Osteoblast (primary cell): ENCODE measurements at places on chromosomes 7 and 10. TPM values are rescaled to one million over a fixed set of nuclear protein-coding genes. Genes with fewer than 3 reads are reported as not detected.

DNA sequence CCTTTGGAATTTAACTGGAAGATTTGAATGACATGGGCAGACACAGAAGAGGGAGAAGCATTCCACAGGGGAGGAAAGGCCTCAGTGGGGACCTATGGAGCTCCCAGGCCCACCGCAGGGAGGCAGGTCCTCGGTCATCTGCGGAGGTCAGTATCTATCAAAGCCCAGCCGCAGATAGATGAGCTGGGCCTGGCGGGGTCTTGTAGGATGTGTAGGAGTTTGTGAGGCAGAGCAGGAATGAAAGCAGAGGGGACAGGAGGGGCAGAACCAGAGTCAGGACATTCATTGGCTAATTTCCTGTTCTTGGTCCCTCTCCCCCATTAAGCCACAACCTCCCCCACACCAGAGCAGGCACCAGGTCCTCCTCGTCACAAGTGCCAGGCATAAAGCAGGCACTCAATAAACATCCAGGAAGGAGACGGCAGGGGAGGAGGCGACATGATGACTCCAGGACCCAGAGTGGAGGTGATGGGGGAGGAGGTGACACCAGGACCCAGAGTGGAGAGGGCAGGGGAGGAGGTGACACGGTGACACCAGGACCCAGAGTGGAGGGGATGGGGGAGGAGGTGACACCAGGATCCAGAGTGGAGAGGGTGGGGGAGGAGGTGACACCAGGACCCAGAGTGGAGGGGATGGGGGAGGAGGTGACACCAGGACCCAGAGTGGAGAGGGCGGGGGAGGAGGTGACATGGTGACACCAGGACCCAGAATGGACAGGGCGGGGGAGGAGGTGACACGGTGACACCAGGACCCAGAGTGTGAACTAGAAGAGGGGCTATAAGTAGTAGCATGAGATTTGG lies 83.7 kb upstream of the PDGFA start:
- no peak for DNase-seq

The XRCC2 gene
- 0.72 and 1.2 TPM in 2 replicates for total RNA-seq

GRCh38 chr10:107544706-107545520 lies 380.4 kb upstream of the SORCS1 start:
- DNase-seq, result no peak

DNA sequence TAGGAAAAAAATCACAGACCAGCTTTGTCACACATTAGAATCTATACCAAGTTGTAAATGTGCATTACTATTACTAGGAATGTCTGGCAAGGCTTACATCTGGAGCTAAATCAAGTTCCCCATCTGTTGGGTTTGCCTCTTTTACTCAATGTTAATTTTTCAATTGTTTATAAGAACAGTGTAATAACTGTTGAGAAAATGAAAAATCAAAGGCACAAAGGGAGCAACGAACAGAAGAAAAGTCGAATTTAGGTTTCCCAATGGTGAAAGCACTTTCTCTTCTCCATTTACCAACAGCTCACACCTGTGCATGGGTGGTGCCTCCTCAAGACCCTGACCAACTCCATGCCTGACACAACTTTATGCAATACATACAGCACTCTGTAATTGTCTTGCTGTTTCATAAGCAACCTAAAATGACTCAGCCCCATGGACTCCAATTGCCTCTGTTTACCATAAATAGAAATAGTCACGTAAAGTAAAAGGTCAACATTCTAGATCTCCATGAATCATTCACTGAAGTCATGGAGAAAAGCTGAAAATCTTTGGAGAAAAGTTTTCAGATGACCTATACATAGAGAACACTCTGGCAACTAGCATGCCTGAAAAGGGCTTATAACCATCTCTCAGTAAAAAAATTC lies 95.5 kb upstream of the KCNIP2 start:
- DNase-seq, result no peak

- peak; percentile 89 for DNase-seq
These were observed 31.2 kb downstream of the GRIFIN start for GRCh38 chr7:2445047-2445446.

DNA sequence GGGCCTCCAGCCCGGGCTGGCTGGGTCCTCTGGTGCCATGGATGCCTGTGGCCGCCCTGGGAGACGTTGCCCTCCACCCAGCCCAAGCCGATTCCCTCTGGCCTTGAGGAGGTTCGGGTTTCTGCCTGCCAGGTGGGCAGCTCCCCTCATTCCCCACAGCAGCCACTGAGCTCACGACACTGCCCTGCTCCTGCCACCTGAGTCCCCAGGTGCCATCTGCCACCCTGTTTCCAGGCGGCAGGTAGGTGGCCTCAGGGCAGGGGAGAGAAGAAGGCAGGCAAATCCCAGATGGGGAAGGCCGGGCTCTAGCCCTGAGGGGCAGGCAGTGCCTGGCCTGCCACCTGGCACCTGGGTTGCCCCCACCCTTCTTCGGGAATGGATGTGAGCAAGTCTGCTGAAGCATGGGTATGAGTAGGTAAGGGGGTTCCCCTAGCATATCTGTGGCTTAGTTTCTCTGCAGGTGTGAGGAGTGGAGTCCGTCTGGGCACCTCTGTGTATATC lies 92.2 kb upstream of the PPIF start:
- peak; percentile 52 for DNase-seq

DNA sequence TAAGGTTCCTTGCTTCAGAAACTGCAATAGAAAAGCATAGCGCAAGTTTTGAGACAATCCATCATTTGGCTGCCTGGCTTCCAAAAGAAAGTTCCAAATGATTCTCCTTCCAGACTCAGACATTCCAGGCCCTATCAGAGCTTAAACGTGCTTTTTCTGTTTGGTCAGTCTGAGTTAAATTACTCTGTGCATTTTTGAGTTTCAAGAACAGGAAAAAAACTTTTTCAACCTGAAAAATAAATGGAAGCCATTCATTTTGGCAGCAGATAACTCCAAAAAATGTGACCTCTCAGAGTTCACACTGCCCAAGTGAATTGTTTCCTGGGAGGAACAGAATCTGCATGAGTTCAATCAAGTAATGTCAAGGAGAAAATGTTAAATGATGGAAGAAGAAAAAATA lies 354.2 kb downstream of the CXCL12 start:
- DNase-seq, result no peak

GRCh38 chr10:101595591-101596433 lies 7.7 kb downstream of the DPCD start:
- DNase-seq, result peak; percentile 66

DNA sequence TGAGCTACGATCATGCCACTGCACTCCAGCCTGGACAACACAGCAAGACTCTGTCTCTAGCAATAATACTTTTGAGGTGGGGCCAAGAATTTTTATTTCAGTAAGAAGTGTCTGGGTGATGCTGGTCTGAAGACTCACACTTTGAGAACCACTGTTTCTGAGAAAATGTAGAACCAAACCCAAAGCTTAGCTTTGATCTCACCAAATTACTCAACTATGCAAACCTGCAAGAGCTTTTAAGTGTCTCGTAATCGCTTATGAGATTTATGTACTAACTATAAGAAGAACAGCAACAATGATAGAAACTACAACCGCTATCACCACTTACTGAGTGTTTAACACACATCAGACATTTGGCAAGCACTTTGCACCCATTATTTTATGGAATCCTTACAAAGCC lies 29.5 kb downstream of the APBB1IP start:
- DNase-seq, result no peak

The SLC26A5 gene
- total RNA-seq, result not detected in 2 replicates

DNA sequence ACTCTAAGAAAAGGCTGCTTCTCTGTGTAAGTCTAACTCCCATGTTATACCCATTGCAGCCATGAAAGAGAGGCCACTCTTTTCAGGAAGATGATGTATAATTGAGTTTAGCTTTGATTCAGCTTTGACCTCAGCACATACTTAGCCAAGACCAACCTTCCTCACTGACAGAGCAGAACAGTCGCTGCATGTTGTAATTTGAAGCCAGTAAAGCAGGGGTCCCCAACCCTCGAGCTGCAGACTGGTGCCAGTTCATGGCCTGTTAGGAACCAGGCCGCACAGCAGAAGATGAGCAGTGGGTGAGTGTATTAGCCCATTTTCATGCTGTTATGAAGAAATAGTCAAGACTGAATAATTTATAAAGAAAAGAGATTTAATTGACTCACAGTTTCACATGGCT lies 223.9 kb downstream of the GPR158 start:
- DNase-seq, result no peak

The SAP25 gene
- total RNA-seq, result not detected in 2 replicates

The PPIA gene
- 1,505 and 1,612 TPM in 2 replicates for total RNA-seq

- no peak for DNase-seq
These were observed 2.4 kb downstream of the RPS24 start for GRCh38 chr10:78035933-78036583.

DNA sequence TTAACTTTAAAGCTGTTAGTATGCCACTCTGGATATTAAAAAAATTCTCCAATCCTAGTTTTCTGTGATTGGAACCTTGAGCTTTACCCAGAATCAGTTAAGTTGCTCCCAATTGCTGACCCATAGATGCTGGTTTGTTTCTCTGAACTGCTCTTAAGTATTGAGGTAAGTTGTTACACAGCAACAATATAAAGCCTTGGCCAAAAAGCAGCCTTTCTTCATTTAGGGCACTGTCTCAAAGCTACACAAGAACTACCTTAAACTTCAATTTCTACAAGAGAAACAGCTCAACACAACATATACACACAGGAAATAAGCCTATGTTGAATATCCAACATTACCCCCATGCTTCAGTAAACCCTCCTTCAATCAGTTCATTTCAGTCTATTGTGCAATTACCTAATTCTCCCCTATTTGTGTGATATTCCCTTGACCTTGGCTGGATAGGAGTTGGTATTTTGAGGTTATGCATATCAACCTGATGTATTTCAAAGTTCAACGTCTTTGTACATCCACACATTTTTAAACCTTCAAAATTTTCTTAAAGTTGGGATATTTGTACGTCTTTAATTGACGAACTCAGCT lies 11.5 kb downstream of the HNRNPA2B1 start:
- no peak for DNase-seq
